ENCODE measurements at places on chromosomes 3 and 15.
A peak's percentile ranks its signal among the peaks of the same experiment; 100 is the strongest.

GRCh38 chr15:45162771-45163507 is 24.8 kb downstream of the SHF start:
- peak; percentile 86 for DNase-seq

DNA sequence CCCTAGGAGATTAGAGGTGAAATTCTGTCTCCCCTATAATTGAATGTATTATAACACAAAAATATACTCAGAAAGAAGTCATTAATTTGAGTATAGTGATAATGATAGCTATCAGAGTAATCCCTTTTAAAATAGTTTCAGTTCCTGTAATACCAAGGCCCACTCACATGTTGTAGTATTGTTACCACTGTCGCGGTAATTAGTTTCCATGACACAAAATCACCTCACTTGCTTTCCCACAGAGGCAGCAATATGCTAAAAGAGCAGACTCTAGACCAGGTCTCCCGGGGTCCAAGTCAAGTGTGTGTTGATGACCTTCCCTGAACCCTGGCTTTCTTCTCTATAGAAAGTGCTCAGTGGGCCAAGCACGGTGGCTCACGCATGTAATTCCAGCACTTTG is 39.5 kb upstream of the NSMCE3 start:
- DNase-seq: no peak

- peak; percentile 90 for DNase-seq
Observed at GRCh38 chr3:156816794-156817645, 9.1 kb upstream of the LEKR1 start.

DNA sequence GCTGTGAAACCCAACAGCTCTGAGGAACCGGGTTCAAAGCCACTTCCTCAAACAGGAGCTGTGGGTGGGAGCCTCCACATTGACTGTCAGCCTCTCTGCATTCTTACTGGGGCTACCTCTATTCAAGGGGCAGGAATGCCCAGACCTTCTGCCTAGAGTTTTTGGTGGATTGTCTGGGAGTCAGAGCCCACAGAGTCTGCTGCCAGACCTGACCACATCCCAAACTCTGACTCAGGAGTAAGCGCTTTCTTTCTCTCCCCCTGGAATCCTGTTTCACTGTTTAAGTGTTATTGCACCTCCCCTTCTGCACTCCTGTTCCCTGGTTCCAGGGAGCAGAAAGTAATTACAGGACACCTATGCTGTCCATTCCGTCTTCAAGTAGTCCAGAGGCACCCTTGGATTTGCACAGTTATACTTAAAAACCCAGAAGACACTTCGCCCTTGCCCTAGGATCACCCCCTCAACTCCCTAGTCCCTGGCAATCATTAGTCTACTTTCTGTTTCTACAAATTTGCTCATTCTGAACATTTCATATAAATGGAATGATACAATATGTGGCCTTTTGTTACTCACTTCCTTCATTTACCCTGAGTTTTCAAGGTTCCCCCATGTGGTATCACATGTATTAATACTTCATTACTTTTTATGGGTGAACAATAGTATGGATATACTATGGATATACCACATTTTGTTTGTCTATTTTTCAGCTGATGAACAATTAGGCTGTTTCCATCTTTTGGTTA is 37.9 kb upstream of the TJP1 start:
- no peak for DNase-seq

GRCh38 chr3:97825101-97825500 is 3.3 kb downstream of the CRYBG3 start:
- no peak for DNase-seq

DNA sequence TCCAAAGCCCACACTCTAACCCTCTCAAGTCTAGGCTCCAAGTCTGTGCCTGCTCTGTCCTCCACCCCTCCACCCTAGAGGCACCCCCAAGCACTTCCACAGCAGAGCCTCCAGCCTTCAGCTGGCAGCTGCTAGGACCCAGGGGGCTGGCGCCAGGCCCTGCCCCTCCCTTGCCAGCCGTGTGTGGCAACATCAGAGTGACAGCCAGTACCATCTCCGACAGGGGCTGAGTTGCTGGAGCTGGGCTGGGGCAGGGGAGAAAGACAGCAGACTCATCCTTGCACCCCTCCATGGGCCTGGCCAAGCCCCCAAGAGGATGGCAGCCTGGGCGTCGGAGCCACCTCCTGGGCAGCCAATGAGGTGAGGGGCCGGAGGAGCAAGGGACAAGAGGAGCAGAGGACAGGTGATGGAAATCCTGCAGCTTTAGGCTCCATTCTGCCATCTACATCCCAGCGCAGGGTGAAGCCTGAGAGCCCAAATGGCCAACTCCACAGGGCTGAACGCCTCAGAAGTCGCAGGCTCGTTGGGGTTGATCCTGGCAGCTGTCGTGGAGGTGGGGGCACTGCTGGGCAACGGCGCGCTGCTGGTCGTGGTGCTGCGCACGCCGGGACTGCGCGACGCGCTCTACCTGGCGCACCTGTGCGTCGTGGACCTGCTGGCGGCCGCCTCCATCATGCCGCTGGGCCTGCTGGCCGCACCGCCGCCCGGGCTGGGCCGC is at the start of gene GPR62:
TSS of gene GPR62 (plus strand) at position 207 of the 718 bp plus-strand sequence. CDS start at position 479, 272 bp downstream.
- DNase-seq: no peak

- no peak for DNase-seq
Observed at GRCh38 chr3:43893727-43894126, 203.0 kb downstream of the ABHD5 start.

- no peak for DNase-seq
Observed at GRCh38 chr15:53307952-53308624, 451.4 kb downstream of the WDR72 start.

DNA sequence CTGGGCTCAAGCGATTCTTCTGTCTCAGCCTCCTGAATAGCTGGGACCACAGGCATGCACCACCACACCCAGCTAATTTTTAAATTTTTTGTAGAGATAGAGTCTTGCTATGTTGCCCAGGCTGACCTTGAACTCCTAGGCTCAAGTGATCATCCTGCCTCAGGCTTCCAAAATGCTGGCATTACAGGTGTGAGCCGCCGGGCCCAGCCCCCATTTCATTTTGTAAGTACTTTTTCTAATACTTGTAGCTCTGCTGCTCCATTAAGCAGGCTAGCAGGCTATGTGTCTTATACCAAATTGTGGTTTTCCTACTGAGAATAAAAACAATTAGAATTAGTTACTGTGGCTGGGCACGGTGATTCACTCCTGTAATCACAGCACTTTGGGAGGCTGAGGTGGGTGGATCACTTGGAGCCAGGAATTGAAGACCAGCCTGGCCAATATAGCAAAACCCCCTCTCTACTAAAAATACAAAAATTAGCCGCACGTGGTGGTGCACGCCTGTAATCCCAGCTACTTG is 22.4 kb downstream of the NIPA1 start:
- DNase-seq: no peak

- DNase-seq: no peak
Observed at GRCh38 chr3:43178891-43179366, 73.0 kb upstream of the POMGNT2 start.

GRCh38 chr3:39000008-39000450 is 51.7 kb downstream of the SCN11A start:
- DNase-seq: no peak

- DNase-seq: no peak
Observed at GRCh38 chr15:80405970-80406369, 1.8 kb downstream of the ARNT2 start.

GRCh38 chr3:197306374-197307086 is 8.1 kb upstream of the DLG1 start:
- DNase-seq: no peak

- DNase-seq: peak; percentile 63
Observed at GRCh38 chr15:63501256-63502089, 2.9 kb upstream of the USP3 start.

- peak; percentile 52 for DNase-seq
Observed at GRCh38 chr3:195041871-195042742, 228.9 kb downstream of the XXYLT1 start.

GRCh38 chr3:182116386-182116785 is 404.7 kb downstream of the SOX2 start:
- DNase-seq: no peak

DNA sequence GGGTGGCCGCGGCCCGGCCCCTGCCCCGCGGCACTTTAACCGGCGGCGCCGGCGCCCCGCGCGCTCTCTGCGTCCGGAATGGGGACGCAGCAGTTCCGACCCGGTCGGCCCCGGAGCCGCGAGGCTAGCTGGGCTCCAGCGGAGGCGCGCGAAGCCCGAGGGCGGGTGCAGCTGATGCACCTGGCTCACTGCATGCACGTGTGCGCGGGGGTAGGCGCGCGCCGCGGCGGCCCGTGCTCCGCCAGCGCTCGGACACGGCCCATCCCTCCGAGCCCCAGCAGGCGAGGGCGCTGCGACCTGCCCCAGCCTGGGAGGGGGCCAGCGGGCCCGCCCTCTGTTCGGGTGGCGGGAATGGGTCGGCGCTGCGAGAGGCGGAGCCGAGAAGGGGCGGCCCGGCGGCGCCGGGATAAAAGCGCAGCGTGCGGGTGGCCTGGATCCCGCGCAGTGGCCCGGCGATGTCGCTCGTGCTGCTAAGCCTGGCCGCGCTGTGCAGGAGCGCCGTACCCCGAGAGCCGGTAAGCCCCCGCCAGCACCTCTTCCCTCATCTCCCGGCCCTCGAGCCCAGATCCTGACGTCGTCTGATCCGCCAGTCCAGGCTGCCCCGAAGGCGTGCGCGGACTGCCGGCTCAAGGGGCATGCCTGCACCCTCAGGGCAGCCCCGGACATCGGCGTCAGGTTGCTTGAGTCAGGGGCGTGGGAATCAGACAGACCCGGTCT is at the start of the genes CHDH and IL17RB:
TSS of gene CHDH (minus strand) at position 286 of the 717 bp plus-strand sequence. CDS start 22,411 bp downstream, outside the sequence.
TSS of gene IL17RB (plus strand) at position 435 of the 717 bp plus-strand sequence. CDS start at position 456, 21 bp downstream.
- DNase-seq: peak; percentile 82

- DNase-seq: no peak
Observed at GRCh38 chr3:184186184-184186901, at the start of gene ABCF3. TSS of gene ABCF3 (plus strand) at chr3:184186199. CDS start at chr3:184186208, 9 bp downstream.

DNA sequence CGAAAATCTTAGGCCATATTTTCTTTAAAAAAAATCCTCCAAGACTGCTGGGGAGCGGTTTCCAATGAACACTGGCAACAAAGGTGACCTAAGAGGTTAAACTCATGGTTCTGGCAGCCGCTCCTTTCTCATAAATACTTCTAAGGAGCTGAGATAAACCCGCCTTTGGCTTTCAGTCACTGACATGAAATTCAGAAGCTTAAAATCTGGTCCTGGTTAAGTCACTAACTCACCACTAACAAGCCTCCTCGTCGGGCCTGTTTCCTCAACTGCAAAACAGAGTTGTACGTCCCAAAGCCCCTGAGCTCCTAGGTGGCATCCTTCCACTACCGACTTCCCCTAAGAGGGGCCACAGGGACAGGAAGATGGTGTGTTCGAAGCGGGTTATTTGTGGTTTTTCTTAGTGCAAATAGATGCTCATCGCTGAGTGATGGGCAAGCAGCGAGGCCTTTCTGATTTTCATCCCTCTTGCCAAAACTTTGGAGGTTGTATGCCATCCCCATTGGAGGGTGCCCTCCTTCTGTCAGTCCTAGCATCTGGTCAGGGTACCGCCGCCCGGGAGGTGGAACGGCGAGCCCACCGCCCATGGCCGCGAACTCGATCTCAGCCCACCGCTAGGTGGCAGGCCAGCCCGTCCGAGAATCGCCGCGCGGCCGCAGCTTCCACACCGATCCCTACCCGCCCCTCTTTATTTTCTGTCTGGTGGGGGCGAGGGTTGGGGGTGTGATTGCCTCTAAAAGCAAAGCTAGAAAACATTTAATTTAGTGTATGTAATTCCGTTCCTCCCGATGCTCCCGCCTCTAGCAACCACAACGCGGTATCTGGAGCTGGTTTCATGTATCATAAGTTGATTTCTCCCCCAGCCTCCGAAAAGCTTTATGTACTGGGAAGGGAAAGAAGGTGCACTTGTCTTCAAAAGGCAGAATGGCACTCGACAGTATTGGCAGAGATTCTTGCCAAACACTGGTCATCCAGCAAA is 4.6 kb downstream of the BCL6 start:
- peak; percentile 83 for DNase-seq

GRCh38 chr3:187327845-187328244 is 36.3 kb upstream of the MASP1 start:
- no peak for DNase-seq

GRCh38 chr3:127690823-127691452 is 18.2 kb downstream of the ABTB1 start:
- DNase-seq: no peak

DNA sequence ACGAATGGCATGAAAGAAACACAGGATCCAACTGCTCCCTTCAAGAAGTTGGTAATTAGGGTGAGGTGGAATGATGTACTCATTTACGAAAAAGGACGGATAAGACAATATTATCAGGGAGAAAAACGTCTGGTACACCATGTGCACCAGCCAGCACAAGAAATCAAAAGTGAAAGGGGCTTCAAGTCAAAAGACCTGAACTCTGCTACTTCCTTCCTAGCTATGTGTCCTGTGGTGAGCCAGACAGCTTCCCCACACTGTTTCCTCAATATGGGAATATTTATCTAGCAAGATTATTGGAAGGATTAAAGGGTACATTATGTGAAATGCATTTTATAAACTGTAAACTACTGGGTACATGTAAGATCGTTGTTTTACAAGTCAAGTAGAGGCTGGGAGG is 33.9 kb downstream of the RAB27A start:
- DNase-seq: no peak

GRCh38 chr15:39132070-39132469 is 448.8 kb upstream of the THBS1 start:
- no peak for DNase-seq

- DNase-seq: no peak
Observed at GRCh38 chr15:75866916-75867315, 23.7 kb downstream of the UBE2Q2 start.
